Stimulated activated CD8-positive, alpha-beta memory T cell treated with anti-CD3 and anti-CD28 coated beads, Interleukin-4, amount 100 ng/mL, for 1 hour (primary cell): ENCODE measurements at places on chromosomes 3 and 15.

DNA sequence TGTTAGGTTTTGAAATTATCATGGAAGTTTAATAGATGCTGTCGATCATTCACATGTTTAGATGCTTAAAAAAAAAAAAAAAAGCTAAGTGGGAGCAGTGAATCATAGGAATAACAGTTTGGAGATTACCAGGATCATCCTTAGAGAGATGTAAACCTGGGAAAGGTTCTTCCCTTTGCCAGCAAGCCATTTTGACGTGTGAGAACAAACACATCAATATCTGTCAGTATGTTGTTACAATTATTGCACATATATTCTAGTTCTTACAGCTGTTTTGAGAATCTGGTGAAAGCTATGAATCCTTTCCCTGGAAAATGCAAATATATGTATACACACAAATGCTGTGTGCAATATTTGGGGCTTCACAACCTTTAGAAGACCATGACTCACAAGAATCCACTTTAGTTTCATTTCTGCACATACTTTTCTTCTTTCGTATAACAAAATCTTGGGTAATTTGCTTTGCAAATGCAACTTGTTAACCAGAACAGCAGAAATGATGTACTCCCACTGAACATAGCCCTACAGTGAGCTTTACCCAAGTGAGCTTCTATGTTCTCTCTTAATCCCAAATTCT is 12.0 kb downstream of the NFKBIZ start:
- no peak for DNase-seq

- DNase-seq: no peak
Measured at GRCh38 chr15:70532531-70533186, 230.7 kb downstream of the UACA start.

DNA sequence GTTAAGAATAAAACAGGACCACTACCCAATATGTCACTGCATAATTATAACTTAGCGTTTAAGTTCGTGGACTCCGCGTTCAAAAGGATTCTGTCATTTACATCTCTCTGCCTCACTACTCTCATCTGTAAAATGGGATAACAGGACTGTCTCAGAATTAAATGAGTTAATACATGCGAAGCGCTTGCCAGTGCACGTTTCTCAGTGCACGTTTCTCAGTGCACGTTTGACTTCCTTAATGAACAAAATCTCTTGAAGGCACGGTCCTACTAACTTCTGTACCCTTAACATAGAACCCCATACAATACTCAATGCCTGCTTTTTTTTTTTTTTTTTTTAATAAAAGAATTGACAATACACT is 499 bp downstream of the RABL3 start:
- DNase-seq: no peak

DNA sequence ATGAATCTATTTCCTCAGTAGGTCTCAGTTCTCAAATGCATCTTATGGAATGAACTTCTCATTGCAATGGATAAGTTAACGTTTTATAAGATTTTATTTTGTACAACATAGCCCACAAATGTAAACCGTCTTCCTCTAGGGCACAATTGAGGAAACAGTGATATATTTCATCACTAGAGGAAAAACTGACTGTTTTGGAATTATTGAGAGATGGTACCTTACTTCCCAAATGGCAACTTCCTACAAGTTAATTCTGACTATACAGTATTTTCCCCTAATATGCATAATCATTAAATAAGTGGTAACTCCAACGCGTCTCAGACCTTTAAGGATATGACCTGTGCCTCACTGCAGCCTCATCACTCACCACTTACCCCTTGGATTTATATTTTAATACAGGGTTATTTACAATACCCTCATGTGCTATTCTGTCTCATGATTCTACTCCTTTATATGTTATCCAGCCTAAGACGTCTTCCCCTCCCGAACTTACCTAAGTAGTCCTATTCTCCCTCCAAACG is 13.3 kb downstream of the GABPB1 start:
- DNase-seq: no peak

GRCh38 chr3:73504239-73504638 is 120.5 kb downstream of the PDZRN3 start:
- DNase-seq: no peak

GRCh38 chr3:31634476-31634875 is 101.8 kb downstream of the STT3B start:
- no peak for DNase-seq

- no peak for DNase-seq
Measured at GRCh38 chr15:98437752-98438151, 210.6 kb upstream of the IGF1R start.

- no peak for DNase-seq
Measured at GRCh38 chr15:79653533-79653932, 221.4 kb downstream of the MINAR1 start.

- no peak for DNase-seq
Measured at GRCh38 chr3:106022913-106023312, 154.1 kb upstream of the CBLB start.

GRCh38 chr3:20148466-20148865 is 37.5 kb downstream of the SGO1 start:
- DNase-seq: no peak
